ENCODE measurements at places on chromosomes 7 and 10.

- DNase-seq = no peak
These were observed 148.5 kb downstream of the MTERF1 start for GRCh38 chr7:91731976-91732375.

- no peak for DNase-seq
These were observed 79.5 kb downstream of the ST7 start for GRCh38 chr7:117032810-117033209.

DNA sequence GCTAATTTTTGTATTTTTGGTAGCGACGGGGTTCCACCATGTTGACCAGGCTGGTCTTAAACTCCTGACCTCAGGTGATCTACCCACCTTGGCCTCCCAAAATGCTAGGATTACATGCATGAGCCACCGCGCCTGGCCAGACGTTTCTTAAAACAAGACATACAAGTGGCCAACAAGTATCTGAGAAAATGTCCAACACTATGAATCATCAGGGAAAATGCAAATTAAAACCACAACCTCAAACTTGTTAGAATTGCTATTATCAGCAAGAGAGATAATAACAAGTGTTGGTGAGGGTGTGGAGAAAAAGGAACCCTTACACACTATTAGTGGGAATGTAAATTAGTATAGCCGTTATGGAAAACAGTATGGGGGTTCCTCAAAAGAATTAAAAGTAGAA lies 148.6 kb downstream of the SUGCT start:
- DNase-seq = no peak

DNA sequence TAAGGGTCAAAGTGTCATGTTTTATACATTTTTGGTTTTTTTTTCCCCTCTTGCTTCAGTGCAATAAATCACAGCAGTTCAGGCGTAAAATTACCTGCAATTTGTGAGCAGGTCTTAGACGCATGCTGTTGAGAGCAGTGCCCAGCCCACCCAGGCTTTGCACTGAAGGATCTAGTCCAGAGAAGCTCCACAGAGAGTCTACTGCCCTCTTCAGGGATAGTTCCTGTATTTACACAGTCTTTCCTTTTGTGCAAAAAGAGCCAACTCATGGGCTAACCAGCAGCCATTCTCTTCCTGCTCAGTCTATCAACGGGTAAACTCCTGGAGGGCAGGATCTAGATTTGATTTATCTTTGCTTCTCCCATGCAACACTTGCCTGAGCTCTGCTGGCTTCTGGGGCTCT lies 82.2 kb upstream of the NAMPT start:
- no peak for DNase-seq

GRCh38 chr10:95264227-95265051 lies 26.4 kb downstream of the PDLIM1 start:
- DNase-seq = no peak

DNA sequence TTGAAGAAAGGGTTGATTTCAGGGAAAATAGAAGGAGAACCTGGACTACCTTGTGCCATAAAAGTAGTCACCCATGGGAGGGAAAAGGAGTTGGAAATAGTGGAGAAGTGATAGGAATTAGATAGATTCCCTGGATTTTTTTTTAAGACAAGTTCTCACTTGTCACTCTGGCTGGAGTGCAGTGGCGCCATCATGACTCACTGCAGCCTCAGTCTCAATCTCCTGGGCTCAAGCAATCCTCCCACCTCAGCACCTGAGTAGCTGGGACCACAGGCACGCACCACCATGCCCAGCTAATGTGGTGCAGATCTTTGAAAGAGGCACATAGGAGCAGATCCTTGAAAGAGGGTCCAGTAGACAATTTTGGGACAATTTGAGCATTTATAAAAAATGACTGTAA lies 9.5 kb upstream of the BLNK start:
- no peak for DNase-seq

DNA sequence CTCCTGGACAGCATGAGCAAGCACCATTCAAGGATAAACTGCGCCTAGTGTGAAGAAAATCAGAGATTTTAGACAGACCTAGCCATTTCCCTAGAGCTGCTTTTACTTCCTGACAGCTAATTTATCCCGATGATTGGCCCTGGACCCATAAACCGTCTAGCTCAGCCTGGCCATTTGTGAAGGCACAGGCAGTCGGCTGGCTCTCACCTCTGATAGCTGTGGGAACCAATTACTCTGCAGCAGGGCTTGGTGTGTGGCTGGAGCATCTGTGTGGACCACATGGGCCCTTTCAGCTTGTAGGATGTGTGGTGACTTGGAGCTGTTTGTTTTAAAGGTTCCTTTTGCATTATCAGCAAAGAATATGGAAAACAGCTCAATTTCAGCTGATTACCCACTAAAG lies 111.1 kb upstream of the NPY start:
- DNase-seq = no peak

Data from stimulated activated CD8-positive, alpha-beta memory T cell treated with anti-CD3 and anti-CD28 coated beads, Interleukin-7, amount 100 ng/mL, for 1 hour (primary cell).